ENCODE measurements at places on chromosomes 16 and 17.
A peak's percentile ranks its signal among the peaks of the same experiment; 100 is the strongest.

- no peak for DNase-seq
Measured at GRCh38 chr16:76956841-76957240, 234.1 kb upstream of the MON1B start.

DNA sequence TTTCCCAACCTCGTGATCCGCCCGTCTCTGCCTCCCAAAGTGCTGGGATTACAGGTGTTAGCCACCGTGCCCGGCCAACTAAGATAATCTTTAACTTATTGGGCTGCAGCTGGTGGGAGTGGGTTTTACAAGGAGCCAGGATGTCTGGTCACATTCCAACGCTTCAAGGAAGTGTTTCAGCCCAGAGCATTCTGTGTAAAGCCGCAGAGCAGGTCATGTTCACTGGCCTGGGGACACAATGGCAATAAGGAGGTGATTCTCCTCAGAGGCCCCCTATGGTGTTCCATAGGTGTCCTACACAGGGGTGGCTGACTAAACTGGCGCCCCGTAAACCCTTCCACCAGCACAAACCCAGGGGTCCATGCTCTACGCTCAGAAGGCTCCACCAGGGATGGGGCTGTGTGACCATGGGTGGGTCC lies 1.2 kb downstream of the QPRT start:
- DNase-seq, result no peak

GRCh38 chr17:62085511-62086408 lies 20.7 kb upstream of the MED13 start:
- peak; percentile 41 for DNase-seq

DNA sequence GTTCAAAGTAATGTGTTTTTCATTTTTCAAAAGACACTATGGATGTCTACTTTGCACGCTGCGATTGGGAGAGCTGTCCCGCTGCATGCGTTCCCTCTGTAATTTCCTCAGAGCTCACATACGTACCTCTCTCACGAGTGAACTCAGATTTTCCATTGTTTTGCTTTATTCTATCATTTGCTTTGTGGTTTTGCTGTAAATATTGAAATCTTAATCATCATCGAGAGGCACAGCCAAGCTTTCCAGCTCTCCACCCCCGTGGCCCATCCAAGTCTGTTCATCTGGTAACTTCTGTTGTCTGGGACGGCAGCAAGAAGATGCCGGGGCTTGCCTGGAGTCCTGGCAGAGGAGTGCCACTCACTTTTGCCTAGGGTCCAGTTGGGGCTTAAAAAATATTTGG lies 21.1 kb downstream of the TMC6 start:
- DNase-seq, result no peak

DNA sequence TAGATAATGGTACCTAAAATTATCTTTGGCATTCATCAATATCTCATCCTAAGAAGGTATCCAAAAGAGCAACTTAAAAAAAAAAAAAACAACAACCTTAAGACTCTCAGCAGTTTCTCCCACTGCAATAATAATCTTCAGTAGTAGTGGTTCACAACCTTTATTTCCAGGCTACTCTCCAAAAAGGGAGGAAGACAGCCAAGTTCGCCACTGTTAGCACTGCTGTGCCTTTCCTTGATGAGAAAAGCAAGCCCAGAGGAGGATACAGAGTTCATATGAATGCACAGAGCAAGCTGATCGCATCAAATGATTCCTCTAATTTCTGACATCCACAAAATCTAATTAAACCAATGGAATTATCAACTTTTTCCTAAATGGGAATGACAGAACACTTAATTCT lies 199.4 kb downstream of the AATF start:
- no peak for DNase-seq

GRCh38 chr16:21277927-21278706 lies at the start of gene CRYM:
CRYM (minus strand) TSS chr16:21278290; CDS start chr16:21278251, 39 bp downstream.
- DNase-seq, result peak; percentile 49

GRCh38 chr17:75998327-75998795 lies 2.3 kb upstream of the CDK3 start:
- DNase-seq, result no peak

- no peak for DNase-seq
Measured at GRCh38 chr17:216625-217024, 35.2 kb upstream of the DOC2B start.

- DNase-seq, result no peak
Measured at GRCh38 chr17:28972437-28972836, 21.1 kb upstream of the PHF12 start.

GRCh38 chr17:76492123-76492988 lies 8.9 kb downstream of the RHBDF2 start:
- no peak for DNase-seq

GRCh38 chr17:29533976-29534375 lies 32.9 kb downstream of the ABHD15 start:
- DNase-seq, result no peak

DNA sequence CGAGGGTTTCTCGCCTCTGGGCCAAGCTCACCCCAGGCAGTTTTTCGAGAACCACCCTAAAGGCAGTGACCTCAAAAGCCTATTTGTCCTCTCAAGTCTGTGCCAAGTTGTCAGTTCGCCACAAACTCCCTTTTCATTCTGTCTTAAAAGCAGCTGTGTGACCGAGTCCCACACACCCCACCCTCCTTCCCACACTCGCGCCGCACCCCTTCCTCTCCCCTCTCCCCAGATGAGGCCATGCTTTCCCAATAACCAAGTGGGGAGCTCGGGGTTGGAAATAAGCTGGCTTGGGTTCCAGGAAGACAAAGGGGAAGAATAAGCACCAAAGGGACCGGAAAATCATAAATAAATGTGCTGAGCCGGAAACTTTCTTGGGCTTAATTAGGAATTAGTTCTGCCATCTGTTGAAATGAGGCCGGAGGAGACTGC lies 36.7 kb downstream of the GRIN2C start:
- DNase-seq, result no peak

DNA sequence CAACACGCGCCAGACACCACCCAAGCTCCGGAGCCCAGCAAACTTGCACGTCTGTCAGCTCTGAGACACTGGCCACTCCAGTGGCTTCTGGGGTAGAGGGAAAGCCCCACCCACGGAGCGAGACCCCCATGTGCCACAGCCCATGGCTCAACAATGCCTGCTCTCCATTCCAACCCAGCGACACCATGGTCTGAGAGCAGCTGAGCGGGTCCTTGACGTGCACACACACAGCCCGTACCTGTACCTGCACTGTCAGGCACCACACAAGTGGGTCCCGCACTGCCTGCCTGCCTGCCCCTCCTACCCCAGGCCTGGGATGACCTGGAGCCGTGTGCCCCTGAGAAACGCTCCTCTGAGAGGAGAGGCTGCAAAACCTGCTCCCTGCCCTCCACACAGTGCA lies 77.0 kb downstream of the ZNF778 start:
- DNase-seq, result no peak

GRCh38 chr17:29569245-29569950 lies 897 bp downstream of the TP53I13 start:
- no peak for DNase-seq

- DNase-seq, result peak; percentile 54
Measured at GRCh38 chr16:67177743-67178699, 5.7 kb downstream of the MATCAP1 start.

- no peak for DNase-seq
Measured at GRCh38 chr17:73616120-73616872, 27.9 kb downstream of the SDK2 start.

- DNase-seq, result no peak
Measured at GRCh38 chr16:2985462-2985861, 5.2 kb upstream of the PKMYT1 start.

DNA sequence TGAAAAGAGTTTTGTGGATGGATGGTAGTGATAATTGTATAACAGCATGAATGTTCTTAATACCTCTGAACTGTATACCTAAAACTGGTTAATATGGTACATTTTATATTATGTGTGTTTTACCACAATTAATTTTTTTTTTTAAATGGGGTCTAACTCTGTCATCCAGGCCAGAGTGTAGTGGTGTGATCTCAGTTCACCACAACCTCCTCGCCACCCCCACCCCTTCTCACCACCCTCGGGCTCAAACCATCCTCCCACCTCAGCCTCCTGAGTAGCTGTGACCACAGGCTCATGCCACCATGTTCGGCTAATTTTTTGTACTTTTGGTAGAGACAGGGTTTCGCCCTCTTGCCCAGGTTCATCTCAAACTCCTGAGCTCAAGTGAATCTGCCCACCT lies 123.2 kb downstream of the CDRT15L2 start:
- no peak for DNase-seq

- DNase-seq, result no peak
Measured at GRCh38 chr16:70157477-70158260, 15.9 kb upstream of the CLEC18C start.

GRCh38 chr17:43958748-43959352 lies 5.1 kb upstream of the PYY start:
- peak; percentile 17 for DNase-seq

DNA sequence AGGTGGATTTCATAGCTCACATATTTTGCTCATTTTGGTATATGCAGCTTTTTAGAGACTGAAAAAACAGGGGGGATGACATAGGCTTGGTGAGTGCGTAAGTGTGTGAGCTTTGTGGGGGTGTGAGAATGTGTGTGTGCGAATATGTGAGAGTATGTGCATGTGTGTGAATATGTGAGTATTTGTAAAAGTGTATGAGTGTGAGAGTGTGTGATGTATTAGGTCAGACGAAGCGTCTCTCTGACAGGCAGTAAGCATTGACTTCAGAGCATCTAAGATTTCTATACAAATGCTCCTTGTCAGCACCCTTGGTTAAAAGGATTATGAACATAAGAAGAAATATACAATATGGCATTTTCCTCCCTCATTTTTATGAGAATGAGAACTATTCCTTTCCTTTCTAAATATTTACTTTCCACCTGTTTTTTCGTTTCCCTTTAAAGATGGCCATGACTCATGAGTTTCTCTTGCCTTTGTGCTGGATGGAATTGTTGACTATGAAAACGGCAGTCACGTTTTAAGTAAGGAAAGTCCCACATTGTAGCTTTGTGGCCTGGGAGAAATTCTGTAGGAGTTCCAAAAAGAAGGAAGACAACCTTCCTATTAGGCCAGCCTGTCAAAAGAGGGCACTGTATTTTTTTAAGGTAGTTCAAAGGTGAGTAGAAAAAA lies 276.4 kb downstream of the FOXL1 start:
- no peak for DNase-seq
